ENCODE measurements at places on chromosomes 1 and 21.

GRCh38 chr1:89974696-89975470, 20.0 kb upstream of the ZNF326 start:
- DNase-seq = no peak

- DNase-seq = peak; percentile 45
These were observed 51.1 kb upstream of the CFHR3 start for GRCh38 chr1:196723325-196724185.

DNA sequence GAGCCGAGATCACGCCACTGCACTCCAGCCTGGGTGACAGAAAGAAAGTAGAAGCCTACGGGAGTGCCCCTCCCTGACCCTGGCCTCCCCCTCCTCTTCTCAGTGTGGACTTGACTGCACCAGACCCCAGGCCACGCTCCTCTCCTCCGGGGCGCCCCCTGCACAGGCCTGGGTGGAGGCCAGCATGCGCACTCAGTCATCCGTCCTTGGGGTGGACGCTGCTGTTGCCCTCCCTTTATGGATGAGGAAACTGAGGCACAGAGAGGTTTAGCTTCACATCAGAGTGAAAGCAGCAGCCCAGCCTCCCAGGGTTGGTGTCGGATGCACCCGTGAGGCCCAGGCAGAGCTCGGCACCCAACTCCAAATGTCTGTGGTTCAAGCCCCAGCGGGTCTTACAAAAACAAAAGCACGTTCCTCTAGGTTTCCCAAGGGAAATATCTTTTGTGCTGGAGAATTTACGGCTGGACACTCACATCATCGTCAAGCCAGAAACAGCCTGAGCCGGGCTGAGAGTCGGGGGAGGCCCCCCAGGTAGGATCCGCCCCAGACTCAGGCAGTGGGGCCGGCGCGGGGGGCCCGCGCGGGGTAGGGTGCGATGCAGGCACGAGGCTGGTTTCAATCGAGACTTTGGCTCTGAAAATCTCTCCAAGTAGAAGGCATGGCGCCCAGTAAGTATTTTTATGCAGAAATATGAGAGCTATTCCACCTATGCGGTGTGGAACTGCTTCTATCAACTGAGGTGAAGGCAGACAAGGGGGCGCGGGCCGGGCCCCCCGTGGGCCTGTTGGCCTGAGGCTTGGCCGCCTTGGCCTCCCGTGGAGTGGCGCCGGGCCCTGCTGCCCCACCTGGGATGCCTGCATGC, 36.6 kb downstream of the MORN1 start:
- DNase-seq = no peak

DNA sequence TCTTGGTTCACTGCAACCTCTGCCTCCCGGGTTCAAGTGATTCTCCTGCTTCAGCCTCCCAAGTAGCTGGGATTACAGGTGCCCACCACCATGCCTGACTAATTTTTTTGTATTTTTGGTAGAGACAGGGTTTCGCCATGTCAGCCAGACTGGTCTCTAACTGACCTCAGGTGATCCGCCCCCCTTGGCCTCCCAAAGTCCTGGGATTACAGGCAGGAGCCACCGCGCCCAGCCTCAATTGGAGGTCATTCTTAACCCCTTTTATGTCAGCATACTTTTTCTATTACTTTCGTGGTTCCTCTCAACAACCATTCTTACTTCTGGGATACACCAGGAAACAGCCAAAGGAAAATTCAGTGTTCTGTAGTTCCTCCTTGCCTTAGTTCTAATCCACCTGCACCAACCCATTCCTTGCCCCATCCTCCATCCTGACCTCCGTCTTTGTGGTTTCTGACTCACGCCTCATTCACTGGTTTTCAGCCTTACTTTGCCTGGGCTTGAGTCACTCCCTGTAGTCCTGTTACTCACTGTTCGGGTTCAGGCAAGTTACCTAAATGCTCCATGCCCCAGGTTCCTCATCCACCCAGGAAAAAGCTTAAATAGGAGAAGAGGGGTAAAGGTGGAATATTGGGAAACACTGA, 12.9 kb upstream of the BCL10 start:
- DNase-seq = no peak

- no peak for DNase-seq
These were observed 205.0 kb downstream of the KCTD3 start for GRCh38 chr1:215772151-215772550.

GRCh38 chr21:18142655-18143054, 102.0 kb upstream of the CHODL start:
- DNase-seq = no peak

DNA sequence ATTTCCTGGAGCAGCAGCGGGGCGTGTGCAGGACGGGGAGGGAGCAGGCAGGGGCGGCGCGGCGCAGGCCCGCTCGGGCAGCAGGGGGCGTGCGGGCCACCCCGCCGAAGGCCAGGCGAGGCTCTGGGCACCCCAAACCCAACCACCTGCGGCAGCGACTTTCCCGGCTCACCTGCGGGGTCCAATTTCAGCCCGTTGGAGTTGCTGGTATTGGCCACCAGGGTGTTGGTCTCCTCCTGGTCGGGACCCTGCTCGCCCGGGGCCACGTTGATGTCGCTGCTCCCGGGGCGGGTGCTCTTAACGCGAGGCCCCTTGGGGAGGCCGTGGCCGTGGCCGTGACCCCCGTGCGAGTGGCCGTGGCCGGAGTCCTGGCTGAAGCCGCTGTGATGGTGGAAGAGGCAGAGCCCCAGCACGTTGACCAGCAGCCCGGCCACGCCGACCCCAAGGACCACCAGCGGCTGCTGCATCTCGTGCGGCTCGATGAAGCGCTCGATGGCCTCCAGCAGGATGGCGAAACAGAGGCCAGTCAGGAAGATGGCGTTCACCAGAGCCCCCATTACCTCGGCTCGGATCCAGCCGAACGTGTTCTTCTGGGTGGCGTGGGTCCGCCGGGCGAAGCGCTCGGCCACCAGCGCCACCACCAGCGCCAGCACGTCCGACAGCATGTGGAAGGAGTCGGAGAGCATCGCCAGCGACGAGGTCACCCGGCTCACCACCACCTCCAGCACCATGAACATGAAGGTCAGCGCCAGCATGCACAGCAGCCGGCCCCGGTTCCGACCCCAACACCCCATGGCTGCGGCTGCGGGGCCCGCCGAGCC, 932 bp downstream of the SLC30A1 start:
- peak; percentile 73 for DNase-seq

DNA sequence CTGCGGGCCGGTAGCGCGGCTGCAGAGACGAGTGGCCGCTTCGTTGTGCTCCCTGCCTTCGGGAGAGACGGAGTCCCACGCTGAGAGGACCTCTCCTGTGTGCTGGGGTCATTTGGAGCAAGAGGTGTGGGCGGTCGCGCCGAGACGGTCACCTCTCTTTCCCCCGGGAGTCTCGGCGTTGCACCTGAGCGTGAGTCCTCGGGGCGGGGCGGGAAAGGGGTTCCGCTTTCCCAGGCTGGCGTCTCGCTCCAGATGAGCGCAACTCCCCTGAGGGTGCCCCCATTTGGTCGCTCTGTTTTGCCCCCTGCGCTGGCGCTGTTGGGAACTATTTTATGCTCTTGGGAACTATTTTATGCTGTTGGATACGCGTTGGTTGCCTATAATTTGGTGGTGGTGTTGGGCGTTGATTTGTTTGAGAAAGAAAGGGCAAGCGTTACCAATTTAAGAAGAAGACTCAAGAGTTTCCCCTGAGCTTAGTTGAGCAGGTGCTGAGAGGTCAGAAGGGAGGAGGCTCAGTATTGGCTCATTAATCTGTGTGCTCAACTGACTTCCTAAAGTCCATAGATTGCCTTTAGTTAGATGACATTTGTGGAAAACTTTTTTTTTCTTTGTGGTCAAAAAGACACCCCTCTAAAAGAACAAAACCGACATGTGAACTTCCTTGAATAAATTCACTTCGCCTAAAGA, 683 bp downstream of the LRRC8B start:
- DNase-seq = peak; percentile 19

GRCh38 chr1:148353461-148354283, 129.4 kb downstream of the PPIAL4G start:
- DNase-seq = no peak

DNA sequence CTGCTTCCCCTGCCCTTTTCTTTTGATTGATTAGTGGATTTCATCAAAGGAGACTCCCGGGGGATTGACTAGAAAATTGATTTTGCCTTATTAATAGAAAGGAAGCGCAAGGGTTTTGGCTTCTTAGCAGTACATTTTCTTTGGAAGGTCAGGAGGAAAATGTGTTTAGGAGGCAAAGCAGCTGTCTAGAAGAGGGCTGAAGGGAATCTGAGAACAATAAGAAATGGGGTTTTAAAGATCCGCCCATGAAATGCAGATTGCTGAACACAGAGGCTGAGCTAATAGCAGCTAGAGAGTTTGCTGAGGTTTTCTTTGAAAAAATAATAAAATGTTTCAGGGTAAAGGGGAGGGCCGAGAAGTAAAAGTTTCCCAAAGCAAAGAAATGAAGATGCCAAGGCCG, 4.9 kb downstream of the SERTAD4 start:
- no peak for DNase-seq

DNA sequence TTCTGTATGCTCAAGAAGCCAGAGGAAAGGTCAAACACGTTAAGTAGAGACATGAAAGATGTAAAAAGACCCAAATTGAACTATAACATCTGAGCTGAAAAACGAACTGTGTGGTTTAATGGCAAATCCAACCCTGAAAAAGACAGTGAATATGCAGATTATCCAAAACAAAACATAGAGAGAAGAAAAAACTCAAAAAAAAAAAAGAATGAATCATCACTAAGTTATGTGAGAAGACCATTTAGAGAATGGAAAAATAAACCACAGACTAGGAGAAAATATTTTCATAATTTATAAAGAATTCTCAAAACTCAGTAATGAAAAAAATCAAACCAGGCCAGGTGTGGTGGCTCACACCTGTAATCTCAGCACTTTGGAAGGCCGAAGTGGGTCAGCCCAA, 253.3 kb downstream of the PLPP3 start:
- no peak for DNase-seq

- DNase-seq = peak; percentile 42
These were observed 291.2 kb downstream of the PTPRC start for GRCh38 chr1:198929961-198930599.

DNA sequence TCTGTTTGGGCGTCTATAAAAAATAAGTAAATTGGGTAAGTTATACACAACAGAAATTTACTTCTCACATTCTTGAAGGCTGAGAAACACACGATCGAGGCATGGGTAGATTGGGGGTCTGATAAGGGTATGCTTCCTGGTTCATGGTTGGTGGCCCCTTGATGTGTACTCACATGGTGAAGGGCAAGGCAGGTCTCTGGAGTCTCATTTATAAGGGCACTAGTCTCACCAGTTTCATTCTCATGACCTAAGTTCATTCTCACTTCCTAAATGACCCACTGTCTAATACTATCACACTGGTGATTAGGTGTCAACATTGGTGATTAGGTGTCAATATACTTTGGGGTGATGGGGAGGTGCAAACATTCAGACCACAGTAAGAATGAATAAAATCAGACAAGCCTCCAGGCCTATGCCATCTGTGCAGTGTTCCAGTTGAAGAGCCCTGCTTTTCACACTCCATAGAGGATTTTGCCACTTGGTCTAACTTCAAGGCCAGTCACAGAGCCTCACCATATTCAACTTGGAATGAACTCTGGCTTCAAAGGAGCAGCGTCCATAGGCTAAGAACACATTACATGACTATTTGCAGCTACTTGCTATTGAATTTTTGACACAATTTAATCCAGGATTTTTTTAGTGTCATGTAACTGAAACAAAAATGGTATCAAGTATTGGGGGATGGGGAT, 2.5 kb upstream of the GBP4 start:
- DNase-seq = no peak

GRCh38 chr21:32777269-32777668, 5.7 kb upstream of the PAXBP1 start:
- DNase-seq = no peak

DNA sequence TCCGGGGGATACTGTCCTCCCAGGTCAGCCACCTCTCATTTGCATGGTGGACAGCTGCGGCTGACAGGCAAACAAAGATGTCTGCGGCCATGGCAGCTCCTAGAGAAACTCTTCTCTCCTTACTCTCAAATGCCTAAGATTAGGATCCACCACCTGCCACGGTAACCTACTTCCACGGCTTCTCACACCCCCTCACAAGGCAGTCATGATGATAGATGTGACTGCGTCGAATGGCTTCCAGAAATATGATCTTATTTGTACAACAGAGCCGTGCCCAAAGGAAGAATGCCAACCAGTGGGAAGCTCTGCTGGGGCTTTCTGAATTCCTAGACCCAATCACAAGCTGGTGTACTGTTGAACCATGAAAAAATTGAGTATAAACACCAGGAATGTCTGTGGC, 73.4 kb downstream of the BACE2 start:
- no peak for DNase-seq

DNA sequence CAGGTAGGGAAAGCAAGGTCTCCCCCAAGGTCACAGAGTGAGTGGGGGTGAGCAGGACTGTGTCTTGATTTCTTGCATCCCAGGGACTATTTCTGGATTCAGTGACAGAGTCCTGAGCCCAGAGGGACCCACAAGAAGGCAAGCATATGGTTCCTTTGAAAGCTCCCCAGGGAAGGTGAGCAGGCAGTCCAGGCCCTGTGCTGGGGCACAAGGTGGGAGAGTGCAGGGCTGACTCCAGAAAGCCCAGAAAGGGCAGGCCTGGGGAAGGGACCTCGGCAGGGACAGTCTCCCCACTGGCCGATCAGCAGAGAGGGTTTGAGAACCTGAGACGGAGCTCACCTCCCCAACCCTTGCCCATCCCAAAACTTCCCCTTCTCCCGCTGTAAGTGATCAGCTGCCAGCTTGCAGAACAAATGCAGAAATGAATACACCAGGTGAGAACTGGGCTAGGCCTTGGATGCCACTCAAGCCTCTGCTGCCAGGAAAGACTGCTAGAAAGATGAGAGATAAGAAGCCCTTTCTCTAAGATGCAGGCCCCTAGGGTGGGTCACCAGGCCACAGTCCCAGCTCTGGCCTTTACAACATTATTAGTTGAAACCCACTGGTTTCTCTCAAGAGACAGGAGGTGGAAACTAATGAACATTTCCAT, 121.0 kb downstream of the GLIS1 start:
- DNase-seq = no peak

- no peak for DNase-seq
These were observed 1.6 kb downstream of the TMEM50B start for GRCh38 chr21:33478182-33478581.

GRCh38 chr1:31371121-31371959, 1.5 kb downstream of the FABP3 start:
- DNase-seq = no peak

DNA sequence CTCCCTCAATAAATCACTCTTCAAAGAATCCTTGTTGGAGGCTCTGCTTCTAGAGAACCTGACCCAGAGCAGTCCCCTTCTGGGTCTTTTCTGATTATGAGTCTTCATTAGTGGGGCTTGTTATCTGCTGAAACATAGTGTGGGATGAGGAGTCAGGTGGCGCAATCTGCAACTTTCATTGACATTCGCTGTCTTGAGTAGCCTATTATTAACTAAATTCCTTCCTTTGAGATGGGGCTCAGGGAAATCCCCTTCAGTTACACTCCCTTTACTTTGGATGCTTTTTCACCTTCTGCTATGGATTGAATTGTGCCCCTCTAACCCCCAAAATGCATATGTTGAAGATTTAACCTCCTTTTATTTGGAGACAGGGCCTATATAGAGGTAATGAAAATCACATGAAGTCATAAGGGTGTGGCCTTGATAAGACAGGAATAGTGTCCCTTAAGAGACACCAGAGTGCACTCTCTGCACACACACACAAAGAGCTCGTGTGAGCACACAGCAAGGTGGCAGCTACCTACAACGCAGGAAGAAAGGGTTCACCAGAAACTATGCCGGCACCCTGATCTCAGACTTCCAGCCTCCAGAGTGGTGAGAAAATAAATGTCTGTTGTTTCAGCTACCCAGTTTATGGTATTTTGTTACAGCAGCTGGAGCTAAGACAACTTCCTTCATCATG, 19.5 kb downstream of the DIO1 start:
- DNase-seq = no peak

All from activated CD4-positive, alpha-beta T cell treated with anti-CD3 and anti-CD28 coated beads, Interleukin-2, amount 10 ng/mL, durations not matched to agents 7 days and 5 days (primary cell).